ENCODE measurements at places on chromosomes 3 and 15.

DNA sequence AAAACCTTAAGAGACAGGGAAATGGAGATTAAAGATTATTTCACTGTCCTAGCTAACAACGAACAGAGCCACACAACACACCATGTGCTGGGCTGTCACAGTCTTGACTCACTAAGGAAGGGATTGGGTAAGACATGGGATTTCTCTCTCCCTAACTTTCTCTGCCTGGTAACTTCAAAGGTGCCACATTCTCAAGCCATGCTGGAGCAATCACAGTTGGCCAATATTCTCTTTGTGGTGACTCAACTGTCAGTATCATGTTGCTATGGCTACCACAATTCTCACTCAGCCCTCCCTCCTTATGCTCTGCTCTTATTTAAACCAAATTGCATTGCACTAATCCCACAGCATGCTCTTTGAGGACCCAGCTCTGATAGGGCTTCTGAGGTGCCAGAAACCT is 74.0 kb downstream of the OXNAD1 start:
- DNase-seq: no peak

- no peak for DNase-seq
Observed at GRCh38 chr3:12114251-12114650, 44.5 kb downstream of the TIMP4 start.

DNA sequence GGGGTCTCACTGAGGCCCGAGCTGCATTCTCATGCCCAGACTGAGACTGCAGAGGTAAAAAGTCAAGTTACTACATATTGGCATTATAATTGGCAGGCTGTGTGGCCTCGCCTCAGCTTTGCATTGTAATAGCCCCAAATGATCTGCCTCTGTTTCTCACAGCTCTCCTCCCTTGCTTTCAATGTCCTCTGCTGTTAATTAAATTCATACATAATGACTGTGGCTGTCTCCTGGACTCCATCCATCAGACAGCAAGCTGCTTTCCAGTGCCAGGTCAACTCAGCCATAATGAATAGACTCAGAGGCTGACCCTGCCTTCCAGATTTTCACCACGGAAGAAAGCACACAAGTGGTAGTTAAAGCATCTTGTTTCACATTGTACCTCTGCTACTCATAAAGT is 7.6 kb upstream of the RTP4 start:
- DNase-seq: no peak

- no peak for DNase-seq
Observed at GRCh38 chr3:135649361-135649760, 316.2 kb upstream of the PPP2R3A start.

Measured in BE2C (cell line).